HAP-1 (cell line): ENCODE measurements at places on chromosomes 13 and 19.

DNA sequence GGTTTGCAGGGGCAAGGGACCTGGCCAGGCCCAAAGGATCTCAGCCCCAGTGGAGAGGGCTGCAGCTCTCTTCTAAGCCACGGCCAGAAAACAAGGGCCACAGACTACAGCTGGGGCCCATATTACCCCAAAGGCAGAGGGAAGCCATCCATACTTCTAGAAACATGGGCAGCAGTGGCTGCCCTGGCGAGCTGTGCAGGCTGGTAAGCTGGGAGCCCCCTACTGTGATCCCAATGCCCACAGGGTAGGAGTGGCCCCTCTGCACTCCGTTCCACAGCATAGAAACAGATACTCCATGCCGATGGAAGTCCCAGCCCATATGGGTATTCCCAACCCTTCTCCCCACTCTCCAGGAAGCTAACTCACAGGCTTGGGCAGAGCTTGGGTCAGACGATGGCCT, 25.1 kb downstream of the VSTM2B start:
- DNase-seq = no peak

- DNase-seq = no peak
Observed at GRCh38 chr13:92739306-92739818, 487.2 kb upstream of the GPC6 start.

DNA sequence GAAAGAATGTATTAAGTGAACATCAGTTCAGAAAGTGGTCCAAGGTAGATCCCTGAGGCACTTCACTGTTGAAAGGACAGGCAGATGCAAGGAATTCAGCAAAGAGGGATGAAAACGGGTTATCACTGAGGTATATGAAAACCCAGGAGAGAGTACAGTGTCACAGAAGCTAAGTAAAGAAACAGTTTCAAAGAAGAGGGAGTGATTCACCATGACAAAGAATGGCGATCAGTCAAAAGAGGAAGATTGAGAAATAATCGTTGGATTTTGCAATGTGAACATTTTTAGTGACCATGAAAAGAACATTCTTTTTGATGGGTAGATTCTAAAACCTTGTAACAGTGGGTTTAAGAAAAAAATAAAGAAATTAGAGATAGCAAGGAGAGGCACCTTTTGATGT, 99.3 kb downstream of the EPSTI1 start:
- DNase-seq = no peak

DNA sequence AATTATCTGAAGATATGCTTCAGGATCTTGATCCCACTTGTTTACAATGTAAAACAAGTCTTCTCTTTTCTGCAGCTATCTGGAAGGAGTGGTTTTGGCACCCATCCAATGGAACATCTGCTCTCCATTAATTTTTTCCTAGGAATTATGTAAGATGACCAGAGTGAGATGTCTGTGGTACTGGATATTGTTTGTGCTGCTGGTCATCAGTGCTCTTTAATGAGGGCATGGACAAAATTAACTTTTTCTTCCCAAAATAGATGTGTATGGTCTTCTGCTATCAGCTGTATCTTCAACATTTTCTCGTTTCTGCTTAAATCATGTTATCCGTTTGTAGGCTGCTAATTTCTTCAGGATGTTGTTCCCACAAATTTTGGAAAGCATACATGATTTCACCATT, 415.4 kb upstream of the KLHL1 start:
- no peak for DNase-seq

DNA sequence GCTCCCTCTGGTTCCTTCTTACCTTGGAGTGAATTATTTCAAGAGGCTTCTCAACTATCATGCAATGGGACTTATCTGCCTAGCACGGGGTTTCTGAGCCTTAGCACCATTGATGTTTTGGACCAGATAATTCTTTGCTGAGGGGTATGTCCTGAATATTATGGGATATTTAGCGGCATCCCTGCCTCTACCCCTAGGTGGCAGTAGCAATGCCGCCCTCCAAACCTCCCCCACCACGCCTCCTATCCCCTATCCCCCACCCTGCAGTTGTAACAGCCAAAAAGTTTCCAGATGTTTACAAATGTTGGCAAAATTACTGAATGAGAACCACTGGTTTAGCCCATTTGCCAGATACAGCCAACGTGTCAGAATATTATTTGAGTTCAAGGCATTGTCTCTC, 125.5 kb downstream of the POSTN start:
- no peak for DNase-seq

DNA sequence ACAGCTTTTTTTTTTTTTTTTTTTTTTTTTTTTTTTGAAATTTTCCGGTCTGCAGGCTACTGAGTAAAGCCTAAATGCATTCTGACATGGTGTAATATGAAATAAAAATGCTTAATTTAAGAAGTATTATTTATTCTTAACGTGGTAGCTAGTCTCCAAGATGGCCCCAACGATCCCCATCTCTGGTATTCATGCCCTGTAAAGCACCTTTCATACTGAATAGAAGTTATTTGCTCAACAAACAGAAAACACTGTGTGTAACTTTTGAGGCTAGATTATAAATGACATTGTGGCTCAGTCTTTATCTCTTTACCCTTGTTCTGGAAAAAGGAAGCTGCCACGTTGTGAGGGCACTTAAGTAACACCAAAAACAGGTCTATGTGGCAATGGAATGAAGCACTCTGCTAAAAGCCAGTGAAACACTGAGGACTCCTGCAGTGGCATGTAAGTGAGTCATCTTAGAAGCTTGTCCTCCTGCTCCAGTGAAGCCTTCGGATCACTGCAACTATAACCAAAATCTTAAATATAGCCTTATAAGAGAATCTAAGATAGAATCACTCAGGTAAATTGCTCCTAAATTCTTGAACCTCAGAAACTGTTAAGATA, 128.7 kb downstream of the UGGT2 start:
- DNase-seq = no peak

- no peak for DNase-seq
Observed at GRCh38 chr19:16397791-16398529, 73.3 kb downstream of the KLF2 start.

- no peak for DNase-seq
Observed at GRCh38 chr19:16118489-16119033, 6.9 kb downstream of the RAB8A start.

- no peak for DNase-seq
Observed at GRCh38 chr13:108645376-108645775, 16.0 kb downstream of the MYO16 start.

GRCh38 chr13:64074971-64075474, 2659.4 kb upstream of the PCDH20 start:
- DNase-seq = no peak

GRCh38 chr19:50967929-50968715, 1.3 kb downstream of the KLK6 start:
- DNase-seq = no peak

DNA sequence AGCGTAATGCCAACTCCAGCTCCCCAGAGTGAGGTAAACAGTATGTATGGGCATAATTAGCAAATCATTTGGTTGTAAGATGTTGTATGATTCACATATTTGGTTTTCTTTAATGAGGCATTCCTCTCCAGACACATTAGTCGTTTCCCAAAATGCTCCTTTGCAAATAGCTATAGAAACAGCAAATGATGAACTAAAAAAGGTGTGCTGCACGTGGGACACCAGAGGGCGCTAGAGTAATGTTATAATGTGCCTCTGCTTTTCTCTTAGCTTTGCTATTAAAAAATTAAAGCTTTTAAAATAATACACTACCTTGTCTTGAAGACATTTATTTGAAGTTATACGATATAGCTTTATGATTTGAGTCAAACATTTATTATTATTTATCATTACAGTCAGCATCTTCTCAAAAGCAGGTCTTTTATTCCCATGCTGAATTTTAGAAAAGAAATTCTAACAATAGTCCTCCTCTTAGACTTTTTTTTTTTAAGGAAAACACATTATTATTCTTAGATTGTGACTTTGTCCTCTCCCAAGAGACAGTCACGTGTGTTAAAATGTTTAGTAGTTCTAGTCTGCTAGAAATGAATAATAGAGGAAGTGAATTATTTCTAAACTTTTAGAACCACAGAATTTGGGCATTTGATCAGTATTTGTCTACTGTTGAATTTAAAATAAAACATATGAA, 121.6 kb upstream of the FRY start:
- peak; percentile 57 for DNase-seq

DNA sequence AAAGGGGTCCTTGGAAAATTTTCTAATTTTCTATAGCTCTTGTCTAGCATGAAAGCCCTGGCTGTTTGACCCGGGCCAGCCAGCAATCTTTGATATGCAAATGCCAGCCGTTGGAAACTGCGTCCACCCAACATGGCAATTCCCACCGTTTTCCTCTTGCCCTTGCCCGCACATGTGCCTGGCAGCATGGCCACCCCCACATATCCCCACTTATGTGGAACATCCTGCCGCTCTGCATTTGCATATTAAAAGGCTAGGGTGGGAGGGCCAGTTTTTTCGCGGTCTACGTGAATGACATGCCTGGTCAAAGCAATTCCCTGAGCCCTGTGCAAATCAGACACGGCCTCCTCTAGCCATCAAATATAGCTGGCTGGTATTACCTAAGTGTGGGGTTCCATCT, 110.3 kb upstream of the TDRD3 start:
- DNase-seq = no peak

DNA sequence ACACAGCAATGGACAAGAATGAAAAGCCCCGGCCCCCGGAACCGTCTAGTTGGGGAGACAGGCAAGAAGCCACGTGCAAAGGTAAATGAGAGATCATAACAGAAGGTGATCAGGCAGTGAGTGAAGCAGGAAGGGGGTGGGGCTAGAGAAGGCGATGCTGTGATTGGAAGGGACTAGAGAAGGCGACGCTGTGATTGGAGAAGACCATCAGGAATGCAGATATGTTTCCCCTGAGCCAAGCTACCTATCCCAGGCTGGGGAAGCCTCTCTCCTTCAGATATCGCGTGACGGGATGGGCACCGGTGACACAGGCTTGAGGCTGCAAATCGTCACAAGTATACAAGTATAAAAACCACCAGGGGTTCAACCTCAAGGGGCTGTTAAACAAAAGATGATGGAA, 21.8 kb downstream of the DCAF15 start:
- DNase-seq = peak; percentile 52

- DNase-seq = no peak
Observed at GRCh38 chr19:18262144-18262543, 12.1 kb downstream of the IQCN start.

DNA sequence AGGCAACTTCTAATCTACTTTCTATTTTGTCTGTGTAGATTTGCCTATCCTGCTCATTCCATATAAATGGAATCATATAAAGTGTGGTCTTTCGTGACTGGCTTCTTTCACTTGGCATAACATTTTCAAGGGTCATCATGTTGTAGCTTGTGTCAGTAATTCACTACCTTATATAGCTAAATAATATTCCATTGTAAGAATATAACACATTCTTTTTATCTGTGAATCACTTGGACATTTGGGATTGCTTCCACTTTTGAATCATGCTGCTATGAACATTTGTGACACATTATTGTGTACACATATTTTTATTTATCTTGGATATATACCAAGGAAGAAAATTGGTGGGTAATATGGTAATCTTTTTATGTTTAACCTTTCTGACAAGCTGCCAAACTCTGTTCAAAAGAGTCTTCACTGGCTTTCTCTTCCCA, 89.0 kb upstream of the CSNK1A1L start:
- DNase-seq = no peak

DNA sequence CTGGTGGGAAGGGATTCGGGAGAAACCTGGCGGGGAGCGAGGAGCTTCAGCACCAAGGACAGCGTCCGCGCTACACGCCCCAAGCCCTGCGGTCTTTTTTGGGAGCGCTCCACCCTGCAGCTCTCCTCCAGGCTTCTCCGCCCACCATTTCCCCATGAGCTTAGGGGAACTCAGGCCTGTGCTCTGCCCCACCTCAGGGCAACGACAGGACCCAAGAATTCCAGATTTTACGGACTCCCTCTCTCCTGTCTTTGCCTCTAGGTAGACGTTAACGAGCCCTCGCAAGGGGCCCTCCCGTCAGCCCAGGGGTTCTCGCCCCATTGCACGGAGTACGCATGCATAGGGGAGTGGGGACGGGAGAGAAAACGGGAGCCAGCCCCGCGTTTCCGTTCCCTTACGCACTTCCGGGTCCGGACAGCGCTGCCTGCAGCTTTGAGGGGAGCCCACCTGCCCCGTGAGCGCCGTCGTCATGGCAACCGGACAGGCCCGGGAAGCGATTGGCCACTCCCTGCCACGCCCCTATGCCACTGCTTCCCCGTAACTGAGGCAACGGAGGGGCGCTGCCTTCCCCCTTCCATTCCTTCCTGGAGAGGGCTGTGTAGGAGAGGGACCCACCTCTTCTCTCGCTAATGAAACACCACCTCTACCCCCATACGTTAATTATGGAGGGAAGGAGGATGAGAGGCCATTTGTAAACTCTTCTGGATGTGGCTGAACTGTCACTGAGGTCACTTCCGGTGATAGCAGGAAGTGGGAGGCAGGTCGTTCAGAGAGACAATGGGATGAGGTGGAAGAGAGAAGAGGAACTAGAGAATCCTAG, 20.8 kb downstream of the NOVA2 start:
- peak; percentile 84 for DNase-seq

GRCh38 chr13:30292325-30292724, 15.0 kb downstream of the KATNAL1 start:
- no peak for DNase-seq

DNA sequence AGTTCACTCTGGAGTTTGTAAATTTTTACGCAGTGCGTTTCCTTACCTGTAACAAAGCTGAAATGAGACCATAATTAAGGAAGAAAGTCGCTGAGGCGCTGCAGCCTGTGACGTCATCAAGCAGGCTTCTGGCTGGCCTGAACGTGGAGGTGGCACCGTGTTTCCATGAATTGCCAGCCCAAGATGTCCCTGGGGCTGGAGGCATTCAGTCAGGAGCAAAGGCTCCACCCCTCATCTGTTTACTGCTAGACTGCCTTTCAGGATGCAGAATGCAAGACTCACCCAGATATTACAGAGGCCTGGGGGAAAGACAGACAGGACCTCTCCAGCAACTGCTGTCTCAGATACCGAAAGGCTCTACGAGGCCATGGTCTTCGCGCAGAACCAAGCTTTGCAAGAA, 424.6 kb downstream of the TSHZ3 start:
- DNase-seq = no peak

- no peak for DNase-seq
Observed at GRCh38 chr13:45737571-45738017, 35.5 kb downstream of the CBY2 start.

GRCh38 chr13:28744656-28745055, 25.9 kb upstream of the SLC46A3 start:
- DNase-seq = no peak

DNA sequence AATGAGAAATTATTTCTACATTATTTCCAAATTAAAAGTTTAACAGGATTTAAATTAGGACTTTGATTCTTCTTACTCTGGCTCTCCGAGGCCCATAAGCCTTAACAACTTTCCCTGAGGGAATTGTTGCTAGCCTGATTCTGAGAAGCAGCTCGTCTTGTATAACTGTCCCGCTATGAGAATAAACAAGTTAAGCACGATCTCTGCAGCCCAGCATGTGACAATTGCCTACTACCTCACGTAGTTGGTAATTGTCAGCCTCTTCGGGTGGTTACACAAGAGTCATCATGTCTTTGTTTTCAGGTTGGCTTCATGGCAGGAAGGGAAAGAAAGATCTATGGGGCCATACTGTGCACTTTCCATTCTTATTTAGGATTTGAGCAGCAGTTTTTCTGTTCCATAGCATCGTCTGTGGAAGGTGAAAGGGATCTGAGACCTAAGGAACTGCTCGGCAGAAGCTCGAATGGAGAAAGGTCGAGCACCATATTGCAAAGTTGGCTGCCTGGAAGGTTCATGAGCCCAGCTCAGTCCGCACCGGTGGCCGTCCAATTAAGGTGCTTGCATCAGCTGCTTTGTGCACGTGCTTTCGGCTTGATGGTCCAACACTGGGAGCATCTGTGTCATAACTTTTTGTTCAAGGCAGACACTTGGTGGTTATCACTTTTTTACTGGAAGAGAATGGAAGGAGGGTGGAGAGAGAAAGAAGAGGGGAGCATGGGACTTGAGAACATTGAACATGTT, 1.8 kb upstream of the STARD13 start:
- no peak for DNase-seq
